A172 (cell line): ENCODE measurements at places on chromosomes 3 and 15.

DNA sequence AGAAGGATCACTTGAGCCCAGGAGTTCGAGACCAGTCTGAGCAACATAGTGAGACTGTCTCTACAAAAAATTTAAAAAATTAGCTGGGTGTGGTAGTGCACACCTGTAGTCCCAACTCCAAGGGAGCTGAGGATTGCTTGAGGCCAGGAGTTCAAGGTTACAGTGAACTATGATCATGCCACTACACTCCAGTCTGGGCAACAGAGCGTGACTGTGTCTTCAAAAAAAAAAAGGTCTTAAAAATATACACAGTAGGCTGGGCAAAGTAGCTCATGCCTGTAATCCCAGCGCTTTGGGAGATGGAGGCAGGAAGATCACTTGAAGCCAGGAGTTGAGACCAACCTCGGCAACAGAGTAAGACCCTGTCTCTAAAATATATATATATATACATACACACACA lies 11.2 kb upstream of the CAMK1 start:
- DNase-seq: no peak

- DNase-seq: peak; percentile 23
These were observed 31.3 kb upstream of the SETMAR start for GRCh38 chr3:4271834-4272233.

DNA sequence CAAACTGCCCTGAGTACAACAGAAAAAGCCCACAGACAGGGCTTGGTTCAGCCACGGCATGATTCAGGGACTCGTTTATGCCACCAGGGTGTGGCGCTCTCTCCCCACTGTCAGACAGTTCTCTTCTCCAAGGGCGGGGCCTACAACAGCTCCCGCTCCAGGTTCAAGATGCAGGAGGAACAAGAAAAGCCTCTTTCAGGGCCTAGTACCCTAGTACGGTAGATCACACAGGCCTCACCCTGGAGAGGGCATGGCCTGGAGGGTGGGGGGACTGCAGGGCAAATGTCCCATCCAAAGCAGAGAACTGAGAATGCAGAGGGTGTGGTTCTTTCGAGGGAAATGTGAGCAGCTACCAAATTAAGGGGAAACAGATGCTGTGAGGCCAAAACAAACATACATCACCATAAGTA lies 12.0 kb downstream of the MESD start:
- DNase-seq: no peak

DNA sequence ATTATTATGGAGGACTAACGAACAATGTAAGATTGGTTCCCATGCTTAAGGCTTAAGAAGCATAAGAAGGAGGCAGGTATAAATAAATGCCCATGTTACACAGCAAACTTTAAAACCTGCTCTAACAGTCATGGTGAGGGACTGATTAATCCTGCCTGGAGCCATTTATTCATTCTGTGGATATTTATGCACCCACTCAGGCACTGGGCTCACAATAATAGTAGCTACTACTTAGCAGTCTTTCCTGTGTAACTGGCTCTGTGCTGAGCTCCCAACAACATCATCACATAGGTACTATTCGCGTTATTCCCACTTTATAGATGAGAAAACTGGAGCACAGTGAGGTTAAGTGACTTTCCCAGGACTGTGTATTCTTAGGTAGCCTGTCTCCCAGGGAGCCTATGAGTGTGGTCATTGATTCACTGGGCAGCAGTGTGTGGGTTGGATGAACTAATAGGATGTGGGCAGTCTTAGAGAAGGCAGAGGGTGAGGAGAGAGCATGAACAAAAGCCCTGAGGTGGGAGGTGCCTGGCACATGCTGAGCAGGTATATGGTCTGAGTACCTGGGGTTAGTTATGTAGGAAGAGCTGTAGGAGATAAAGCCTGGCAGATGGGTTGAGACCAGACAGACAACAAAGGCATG lies 44.1 kb upstream of the UMPS start:
- no peak for DNase-seq

- DNase-seq: no peak
These were observed 180.1 kb upstream of the PRICKLE2 start for GRCh38 chr3:64405211-64405835.

GRCh38 chr15:48435321-48435720 lies 104.1 kb downstream of the DUT start:
- no peak for DNase-seq

- DNase-seq: no peak
These were observed 151.3 kb upstream of the SLITRK3 start for GRCh38 chr3:165347526-165347925.

GRCh38 chr3:113304102-113304501 lies 92.7 kb downstream of the BOC start:
- DNase-seq: no peak

DNA sequence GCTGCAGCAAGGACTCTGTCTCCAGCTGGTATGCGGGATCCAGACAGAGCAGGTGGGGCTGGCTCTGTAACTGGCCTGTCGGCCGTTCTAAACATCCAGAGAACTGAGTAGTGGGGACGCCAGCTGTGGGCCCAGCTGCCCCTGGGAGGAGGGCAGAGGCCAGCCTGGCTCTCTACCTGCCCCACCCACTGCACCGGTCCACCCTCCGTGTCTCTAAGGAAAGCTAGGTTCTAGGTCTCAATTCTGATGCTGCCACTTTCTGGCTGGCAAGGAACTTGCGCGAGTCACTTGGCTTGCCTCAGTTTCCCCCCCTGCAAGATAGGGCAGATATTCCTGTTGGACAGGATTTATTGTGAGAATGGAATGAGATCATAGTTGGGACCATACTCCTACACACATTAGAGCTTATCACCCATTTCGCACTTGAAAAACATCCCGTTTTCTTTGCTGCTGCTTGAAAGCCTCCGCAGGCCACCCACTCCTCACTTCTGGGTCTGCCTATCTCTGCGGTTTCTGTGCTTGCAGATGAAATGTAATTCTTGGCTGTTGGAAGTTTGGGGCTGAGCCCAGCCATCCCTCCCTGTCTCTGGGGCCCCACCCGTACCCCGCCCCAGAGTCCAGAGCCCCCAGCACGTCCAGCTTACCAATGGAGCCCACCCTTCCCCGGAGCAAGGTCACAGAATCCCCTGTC lies 65.8 kb downstream of the IQSEC1 start:
- DNase-seq: no peak

DNA sequence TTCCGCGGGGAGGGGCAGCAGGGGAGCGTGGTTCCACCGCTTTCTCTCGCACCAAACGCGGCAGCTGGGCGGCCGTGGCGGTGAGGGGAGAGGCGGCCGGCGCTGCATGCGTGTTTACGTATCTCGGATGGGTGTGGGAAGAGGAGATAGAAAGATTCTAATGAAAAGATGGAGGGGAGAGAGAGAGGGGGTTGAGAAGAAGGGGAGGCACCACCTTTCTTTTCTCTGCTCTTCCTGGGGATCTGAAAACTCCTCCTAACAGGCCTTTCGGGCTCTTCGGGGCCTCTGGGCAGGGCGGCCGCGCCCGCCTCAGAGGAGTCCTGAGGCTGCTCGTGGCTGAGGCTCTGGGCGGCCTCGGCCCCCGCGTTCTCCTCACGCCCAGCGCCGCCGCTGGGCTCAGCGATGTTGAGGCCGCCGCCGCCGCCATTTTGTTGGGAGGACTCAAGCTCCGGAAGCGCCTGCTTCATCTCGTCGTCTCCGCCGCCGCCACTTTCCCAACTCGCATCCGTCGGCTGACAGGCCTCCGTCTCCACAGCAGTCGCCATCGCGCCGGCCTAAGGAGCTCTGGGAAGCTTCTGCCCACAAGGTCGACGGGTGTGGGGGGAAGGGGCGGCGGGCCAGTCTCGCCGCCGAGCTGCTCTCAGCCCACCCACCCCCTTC lies 473 bp downstream of the TASOR start:
- DNase-seq: peak; percentile 54

DNA sequence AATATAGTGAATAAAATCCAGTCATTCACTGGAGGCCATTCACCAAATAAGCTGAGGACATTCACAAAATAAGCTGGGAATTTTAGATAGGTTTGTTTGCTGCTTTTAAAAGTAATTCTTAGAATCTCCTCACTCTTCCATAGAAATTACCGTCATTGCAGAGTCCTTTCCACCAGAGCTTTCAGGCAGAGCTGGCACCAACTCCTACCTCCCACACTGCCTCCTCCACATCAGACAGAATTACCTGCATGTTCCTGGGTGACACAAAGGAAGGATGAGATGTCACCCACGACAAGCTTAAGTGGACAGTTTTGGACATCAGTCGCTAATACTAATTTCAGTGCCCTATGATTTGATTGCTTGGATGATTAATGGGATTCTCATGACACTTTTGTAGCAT lies 1113.2 kb downstream of the IGSF11 start:
- DNase-seq: no peak
